ENCODE measurements at places on chromosomes 2 and 18. TPM values are rescaled to one million over a fixed set of nuclear protein-coding genes. Genes with fewer than 3 reads are reported as not detected.

TUBB8B gene
- not detected for total RNA-seq

PIEZO2 gene
- total RNA-seq, result 0.39 TPM

AFTPH gene
- total RNA-seq, result 11.8 TPM

KIF5C gene
- 0.77 TPM for total RNA-seq

- no peak for DNase-seq
These were observed 5.5 kb upstream of the CYP27A1 start for GRCh38 chr2:218776488-218776887.

- no peak for DNase-seq
These were observed 100.3 kb upstream of the NEUROD1 start for GRCh38 chr2:181780657-181781056.

- DNase-seq, result no peak
These were observed 133.7 kb upstream of the ID2 start for GRCh38 chr2:8548065-8548618.

LHCGR gene
- total RNA-seq, result not detected

MYCN gene
- 1.1 TPM for total RNA-seq

GRCh38 chr2:65608466-65608865 lies 176.1 kb upstream of the SPRED2 start:
- DNase-seq, result no peak

- no peak for DNase-seq
These were observed 101.4 kb downstream of the MTX2 start for GRCh38 chr2:176370467-176371171.

DNA sequence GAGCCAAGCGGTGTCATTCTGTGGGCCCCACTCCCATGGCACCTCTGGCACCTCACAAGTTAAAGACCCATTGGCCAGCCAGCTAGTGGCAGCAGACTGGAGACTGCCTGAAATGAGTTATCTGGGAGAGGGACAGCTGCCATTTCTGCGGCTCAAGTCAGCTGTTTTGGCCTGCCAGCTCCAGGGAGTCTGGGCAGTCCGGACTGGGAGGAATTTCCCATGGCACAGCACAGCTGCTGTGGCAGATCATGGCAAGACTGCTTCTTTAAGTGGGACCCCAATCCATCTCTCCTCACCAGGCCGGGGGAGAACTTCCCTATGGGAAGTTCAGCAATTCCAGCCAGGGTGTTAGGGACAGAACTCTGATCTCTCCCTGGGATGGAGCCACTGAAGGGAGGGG lies 2187.6 kb upstream of the CELF4 start:
- no peak for DNase-seq

DLX1 gene
- not detected for total RNA-seq

SLC4A5 gene
- 3.0 TPM for total RNA-seq

DNA sequence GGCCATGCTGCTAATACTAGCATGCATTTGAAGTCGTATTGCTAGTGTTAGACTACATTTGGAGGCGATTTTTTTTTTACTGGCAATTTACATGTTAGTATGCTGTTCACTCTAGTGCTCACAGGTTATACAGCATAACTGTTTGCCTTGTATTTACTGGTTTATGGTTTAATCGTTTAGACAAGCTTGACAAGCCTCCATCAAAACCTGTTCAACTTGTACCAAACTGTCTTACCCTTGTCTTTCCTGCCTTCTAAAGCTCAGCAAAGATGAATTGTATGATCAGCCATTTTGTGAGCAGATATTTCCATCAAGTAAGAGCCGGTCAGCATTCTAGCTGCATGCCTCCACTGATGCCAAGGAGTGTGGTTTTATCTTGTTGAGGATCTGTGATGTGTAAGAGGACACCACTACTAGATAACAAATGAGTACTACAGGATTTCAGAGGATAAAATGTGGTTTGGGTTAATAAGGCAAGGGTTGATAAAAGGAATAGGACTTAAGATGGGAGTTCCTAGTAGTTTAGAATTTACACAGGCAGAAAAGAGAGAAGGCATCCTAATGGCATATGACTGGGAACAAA lies 68.4 kb upstream of the ITM2C start:
- DNase-seq, result no peak

POTEI gene
- not detected for total RNA-seq

RNF144A gene
- 10.3 TPM for total RNA-seq

LCLAT1 gene
- 40.4 TPM for total RNA-seq

DNA sequence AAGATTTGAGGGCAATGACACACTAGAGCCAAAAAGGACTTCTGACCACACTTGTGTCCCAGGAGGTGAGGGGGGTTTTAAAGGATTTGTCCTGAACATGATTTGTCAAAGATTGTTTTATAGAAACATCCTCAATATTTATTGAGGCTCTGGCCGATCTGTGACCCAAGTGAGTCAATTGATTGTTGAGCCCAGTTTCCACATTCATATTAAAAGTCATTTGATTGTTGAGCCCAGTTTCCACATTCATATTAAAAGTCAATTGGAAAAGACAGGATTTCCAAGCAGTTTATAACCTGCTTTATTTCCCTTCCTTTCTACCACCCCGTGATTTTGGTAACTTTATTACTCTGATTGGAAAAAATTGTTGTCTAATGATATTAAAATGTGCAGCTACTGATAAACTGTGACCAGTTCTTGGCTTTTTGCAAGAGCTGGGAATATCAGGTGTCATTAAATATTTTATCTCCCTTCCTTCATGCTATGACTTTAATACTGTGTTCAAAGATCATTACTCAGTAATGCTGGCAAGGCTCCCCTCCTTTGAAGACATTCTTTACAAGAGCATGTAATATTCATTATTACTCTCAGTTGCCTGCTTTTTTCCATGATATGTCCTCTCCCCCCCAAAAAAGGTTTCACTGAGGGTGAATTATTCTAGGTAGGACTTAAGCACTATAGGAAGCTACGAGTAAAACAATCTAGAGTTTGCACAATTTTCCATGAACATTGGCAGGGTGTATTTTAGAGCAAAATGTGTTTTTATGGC lies 75.3 kb downstream of the HRH4 start:
- no peak for DNase-seq

LRP2 gene
- not detected for total RNA-seq

- DNase-seq, result no peak
These were observed 28.8 kb downstream of the MYL1 start for GRCh38 chr2:210286123-210286680.

CLEC4F gene
- 0.09 TPM for total RNA-seq

DNA sequence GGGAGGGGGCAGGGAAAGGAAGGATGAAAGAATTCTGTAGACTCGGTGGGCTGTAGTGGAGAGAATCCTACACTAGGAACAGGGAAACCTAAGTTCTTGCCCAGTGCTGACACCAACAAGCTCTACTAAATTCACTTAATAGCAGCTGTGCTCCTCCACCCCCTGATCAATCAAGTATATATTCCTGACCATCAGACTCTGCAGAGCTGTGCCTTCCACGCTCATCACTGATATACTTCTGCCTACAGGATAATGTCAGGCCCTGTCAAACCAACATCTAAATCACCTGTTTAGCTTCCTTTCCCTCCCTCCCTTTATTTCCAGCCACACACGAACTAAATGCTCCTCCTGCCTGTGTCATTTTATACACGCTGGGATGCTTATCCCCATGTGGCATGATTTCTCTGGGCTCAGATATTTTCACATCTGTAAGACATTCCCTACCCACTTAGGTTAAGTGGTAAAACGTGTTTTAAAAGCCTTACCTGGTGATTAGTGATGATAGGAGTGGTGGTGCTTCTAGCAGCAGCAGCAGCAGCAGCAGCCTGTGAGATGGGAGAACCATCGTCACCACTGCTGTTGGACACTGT lies 301.9 kb downstream of the LRRTM1 start:
- no peak for DNase-seq

DNA sequence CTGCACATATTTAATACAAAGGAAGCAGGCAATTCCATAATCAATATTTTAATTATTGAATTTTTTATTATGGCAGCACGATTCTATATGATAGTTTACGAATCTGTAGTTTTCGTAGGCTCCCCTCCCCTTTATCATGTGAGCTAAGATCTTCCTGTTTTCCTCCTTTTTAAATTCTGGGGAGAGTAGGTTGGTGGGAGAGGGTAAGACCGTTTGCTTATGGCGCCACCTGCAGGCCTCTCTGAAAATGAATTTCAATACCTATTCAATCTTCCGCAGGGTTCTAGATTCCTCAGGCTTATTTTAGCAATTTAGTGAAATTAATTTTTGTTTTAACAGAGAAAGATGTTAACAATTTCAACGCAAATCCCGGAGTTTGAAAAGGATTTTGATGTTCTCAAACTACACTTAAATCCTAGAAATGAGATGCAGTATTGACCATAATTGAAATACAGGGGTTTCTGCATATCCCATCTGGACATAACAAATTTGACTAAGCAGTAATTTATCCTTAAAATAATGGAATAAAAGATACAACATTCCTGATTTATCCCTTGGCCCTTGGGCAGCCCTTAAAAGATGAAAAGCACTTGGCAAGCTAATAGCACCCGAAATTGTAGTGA lies 12.8 kb upstream of the GBX2 start:
- no peak for DNase-seq

DNA sequence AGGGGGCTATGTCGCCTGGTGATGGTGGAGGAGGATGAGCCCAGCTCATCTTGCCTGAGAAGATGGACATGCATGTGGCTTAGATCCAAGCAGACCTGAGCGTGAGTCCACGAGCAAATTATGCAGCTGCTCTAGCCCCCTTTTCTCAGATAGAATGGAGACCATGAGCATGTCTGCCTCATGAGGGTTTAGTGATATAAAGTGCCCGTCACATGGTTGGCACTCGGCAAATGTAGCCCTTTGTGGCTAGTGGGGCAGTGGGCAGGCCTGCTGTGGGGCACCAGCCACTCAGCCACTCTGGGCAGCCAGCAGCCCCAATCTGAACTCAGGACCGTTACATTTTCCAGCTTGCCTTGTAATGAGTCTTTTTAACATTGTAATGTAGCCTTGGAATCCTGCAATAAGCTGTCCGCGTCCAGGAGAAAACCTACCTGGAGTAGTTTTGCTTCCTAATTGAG lies 92.1 kb upstream of the HS6ST1 start:
- DNase-seq, result no peak

DNA sequence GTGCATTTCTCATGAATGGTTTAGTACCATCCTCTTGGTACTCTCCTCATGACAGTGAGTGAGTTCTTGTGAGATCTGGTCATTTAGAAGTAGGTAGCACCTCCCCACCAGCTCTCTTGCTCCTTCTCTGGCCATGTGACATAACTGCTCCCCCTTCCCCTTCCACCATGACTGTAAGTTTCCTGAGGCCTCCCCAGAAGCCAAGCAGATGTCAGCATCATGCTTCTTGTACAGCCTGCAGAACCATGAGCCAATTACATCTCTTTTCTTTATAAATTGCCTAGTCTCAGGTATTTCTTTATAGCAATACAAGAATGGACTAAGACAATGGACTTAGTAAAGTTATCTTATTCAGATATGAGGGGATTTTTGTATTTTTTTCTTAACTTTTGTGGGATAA lies 43.0 kb downstream of the FTCDNL1 start:
- DNase-seq, result no peak

DNA sequence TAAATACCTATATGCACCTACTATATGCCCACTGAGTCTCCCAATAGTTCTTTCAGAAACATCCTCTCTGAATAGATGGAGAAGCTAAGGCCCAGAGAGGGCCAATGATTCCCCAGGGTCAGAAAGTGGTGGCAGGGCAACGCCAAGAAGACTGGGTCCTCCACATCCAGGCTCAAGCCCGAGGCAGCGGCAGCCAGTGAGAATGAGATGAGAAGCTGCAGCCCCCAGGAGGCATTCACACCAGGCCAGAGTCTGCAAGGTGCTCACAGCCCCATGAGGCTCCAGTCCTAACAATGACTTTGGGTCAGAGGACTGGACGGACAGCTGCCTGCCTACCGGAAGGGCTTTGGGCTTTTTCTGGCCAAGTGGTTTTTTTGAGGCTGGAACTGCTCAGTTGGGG lies 3.5 kb downstream of the TEX261 start:
- no peak for DNase-seq

DNA sequence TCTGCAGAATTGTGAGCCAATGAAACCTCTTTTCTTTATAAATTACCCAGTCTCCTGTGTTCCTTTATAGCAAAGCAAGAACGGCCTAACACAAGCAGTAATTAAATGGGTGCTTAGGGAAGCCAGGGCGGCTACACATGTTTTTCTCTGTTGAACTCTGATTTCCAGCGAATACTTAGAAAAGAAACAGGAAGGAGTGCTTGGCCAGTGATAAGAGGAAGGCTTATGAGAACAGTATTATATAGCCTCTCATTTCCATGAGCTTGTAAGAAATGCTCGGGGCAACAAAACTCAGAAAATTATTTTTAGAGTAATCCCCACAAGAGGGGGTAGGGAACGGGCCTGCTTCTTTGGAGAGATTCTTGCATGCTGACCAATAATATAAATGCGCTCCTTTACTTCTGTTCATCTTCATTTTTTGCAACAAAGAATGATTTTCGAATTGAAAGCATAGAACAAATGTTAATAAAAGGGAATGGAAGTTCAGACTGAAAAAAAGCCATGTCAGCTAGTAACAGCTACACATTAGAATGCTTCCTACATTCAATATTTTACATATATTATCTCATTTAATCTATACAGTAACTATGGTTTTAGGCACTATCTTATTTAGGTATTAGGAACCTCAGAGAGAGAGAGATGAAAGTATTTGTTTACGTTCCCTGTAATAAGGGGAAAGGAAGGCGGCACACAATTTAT lies 49.7 kb upstream of the CCDC85A start:
- no peak for DNase-seq
